Muscle of arm (tissue), 14 donors: ENCODE measurements at places on chromosomes 4 and X.

GRCh38 chr4:156756118-156756517 is 215.5 kb downstream of the PDGFC start:
- DNase-seq = no peak

DNA sequence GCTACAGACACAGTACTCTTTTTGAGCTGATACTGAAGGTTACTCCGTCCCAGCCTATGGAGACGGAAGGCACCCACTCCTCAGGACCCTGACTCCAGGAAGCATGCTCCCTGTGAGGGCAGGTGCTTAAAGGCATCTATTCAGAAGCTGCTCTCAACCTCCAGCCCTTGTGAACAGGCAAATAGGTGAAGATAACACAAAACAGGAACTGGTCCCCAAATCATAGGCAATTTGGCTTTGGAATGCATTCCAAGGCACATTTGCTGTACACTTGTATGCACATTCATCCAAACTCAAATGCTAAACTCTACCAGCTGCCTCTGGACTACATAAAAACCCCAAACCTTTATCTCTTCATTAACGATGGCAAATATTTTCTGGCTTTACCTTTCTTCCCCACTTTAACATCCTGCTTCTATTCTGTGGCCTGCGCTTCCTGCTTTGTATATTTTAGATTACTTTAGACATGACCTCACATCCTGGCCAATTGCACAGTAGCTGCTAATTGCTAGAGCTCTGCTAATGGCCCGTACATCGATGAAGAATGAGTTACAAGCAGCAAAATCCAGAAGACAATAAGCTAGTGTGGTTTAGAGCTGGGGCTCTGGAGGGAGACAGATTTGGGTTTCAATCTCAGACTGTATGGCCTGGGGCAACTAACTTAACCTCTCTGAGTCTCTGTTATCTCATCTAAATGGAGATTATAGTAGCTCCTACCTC is 3.2 kb downstream of the SEL1L3 start:
- no peak for DNase-seq

DNA sequence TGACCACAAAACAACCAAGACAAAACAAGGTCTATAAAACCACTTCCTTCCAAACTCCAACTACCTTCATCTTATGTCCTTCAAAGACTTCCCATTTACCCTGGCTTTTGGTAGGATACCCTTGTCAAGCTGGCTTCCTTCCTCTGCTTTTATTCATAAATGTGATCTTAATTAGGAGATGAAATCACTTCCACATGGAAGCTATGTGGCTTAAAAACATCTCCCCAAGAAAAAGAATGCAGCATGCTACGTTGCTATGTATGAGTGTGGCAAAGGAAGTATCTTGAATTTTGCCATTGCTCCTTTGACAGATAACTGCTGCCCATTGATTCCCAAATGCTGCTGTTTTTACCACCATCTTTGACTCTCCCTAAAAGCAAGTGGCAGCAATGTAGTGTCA is 46.4 kb upstream of the VEGFD start:
- DNase-seq = no peak

DNA sequence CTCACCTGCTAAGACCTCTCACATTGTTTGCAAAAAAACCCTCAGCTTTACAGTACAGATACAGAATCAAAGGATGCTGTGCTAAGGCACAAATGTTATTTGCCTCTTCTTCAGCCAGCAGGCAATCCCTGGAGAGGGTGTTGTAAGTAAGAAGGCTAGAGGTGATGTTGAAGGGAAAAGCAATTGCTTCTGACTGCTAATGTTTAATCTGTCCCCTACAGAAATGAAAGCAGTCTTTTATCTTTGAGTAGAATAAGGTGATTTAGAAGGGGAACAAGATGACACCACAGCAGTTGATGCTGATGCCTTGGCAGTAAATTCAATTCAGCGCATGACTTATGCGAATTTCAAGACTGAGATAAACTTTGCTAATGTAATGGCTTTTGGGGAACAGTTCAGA is 1064.8 kb upstream of the IGFBP7 start:
- DNase-seq = peak; percentile 7
